ENCODE measurements at places on chromosomes 7 and 10. TPM values are rescaled to one million over a fixed set of nuclear protein-coding genes. Genes with fewer than 3 reads are reported as not detected.
A peak's percentile ranks its signal among the peaks of the same experiment; 100 is the strongest.

DNA sequence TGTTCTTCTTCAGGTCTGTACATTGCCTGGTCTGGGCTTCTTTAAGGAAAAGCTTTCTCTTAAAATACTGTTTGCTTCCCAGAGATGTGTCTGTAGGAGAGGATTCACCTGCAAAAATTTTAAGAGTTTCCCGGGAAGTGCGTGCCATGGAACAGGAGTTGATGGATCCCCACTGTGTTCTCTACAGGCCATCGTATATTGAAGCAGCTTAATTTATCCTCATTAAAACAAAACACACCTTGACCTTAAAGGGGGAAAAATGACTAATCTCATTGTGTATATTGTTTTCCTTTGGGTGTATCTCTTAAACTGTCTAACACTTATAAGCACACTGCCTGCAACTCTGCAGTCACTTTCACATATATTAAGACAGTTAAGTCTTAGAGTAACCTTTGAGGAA, 111.4 kb downstream of the ST7 start:
- DNase-seq, result no peak

- peak; percentile 67 for DNase-seq
Observed at GRCh38 chr7:76291351-76292212, 10.9 kb upstream of the HSPB1 start.

- DNase-seq, result no peak
Observed at GRCh38 chr7:136026209-136026608, 49.0 kb upstream of the MTPN start.

DNA sequence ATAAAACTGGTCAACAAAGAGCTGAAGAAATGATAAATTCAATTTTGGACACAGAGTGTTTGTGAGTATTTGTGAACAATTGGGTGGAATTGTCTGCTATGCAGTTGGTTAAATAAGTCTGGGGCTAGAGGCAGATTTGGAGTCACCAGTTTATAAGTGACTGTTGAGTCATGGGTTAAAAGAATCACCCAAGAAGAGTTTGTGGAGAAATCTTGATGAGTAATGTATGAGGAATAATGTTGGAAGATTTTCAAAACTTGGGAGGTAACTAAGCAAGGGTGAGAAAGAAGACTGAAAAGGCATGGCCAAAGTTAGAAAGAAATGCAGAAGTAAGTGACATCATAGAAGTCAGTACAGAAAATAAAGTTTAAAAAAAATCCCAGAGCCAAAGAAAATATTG, 750.7 kb downstream of the MAGI2 start:
- no peak for DNase-seq

DNA sequence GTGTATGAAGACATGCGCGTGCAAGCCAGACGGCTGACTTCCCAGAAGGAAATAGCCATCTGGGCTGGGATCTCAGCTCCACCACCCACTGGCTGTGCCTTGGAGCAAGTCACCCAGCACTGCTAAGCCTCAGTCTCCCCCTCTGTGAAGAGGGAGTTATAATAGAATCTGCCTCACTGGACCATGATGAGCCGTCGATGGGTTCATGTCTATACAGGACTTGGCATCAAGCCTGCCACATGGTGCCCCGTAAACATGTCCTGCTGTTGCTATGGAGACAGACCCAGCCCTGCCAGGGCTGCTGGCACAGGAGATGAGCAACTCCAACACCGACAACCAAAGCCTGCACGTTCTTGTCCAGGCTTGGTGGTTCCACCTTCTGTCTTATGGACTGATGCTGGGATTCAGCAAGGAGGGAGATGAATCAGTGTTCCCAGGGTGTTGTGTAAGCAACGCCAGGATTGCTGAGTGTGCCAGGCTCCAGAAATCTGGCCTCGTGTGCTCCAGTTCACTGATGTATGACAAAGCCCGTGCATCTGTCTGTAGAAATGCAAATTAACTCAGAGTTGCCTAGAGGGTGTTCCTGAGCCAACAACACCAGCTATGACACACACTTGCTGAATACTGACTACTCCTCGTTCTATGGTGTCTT, 5.6 kb downstream of the GPR15LG start:
- DNase-seq, result no peak

GRCh38 chr10:93718937-93719725, 16.7 kb upstream of the FRA10AC1 start:
- no peak for DNase-seq

GRCh38 chr7:121446526-121446925, 50.4 kb upstream of the FAM3C start:
- DNase-seq, result no peak

GRCh38 chr10:30366829-30367228, 17.8 kb upstream of the MTPAP start:
- no peak for DNase-seq

GRCh38 chr10:5581670-5582566, 57.2 kb downstream of the CALML3 start:
- no peak for DNase-seq

- no peak for DNase-seq
Observed at GRCh38 chr10:119290301-119291048, 83.1 kb downstream of the GRK5 start.

GRCh38 chr7:33066771-33067170, 4.2 kb upstream of the NT5C3A start:
- DNase-seq, result no peak

- no peak for DNase-seq
Observed at GRCh38 chr7:116165717-116166116, 44.6 kb upstream of the TES start.

- no peak for DNase-seq
Observed at GRCh38 chr10:3668276-3668965, 116.6 kb downstream of the KLF6 start.

GRCh38 chr7:79709574-79710409, 256.3 kb upstream of the MAGI2 start:
- DNase-seq, result no peak

DNA sequence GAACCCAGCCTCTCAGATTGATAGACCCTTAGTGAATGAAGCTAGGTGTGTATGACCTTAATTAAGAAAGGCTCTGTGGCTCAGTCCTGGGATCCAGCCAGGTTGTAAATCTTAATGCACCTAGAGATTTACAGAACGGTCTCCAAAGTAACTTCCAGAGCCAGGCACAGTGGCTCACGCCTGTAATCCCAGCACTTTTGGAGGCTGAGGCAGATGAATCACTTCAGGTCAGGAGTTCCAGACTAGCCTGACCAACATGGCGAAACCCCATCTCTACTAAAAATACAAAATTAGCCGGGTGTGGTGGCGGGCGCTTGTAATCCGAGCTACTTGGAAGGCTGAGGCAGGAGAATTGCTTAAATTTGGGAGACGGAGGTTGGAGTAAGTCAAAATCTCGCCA, 24.3 kb downstream of the CALHM2 start:
- DNase-seq, result no peak

- no peak for DNase-seq
Observed at GRCh38 chr7:17709127-17709526, 231.2 kb downstream of the SNX13 start.

DNA sequence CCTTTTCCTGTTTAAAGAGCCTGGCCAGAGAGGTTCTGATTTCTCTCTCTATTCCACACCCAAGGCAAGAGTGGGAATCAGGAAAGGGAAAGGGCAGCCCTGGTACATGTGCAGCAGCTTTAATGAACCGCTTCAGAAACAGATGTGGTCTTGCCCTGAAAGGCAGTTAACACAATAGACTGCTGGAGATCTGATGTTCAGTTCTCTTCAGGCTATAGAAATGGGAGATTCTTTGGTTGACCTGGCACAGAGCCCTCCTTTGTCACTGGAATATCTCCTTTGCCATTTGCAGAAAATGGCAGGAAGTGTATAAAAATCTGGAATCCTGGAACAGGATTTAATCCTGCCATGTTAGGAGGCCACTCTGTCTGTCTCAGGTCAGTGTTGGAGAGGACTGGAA, 36.3 kb upstream of the EXOC6 start:
- DNase-seq, result no peak

DNA sequence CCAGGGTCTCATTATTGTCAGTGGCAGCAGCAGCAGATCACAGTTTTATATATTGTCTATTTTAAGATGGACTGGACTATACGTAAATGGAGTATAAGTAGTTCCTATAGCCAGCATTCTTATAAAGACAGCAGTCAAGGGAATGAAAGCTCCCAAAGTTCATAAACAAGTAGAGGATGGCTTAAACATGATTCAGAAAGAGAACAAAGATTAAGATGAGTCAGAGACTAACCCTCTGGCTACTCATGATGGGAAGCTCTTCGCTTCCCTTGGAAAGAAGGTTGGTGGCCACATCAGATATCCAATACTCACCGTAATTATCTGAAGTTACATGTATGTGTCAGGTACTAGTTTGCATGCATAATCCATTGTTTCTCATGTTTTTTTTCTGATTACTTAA, 277.0 kb downstream of the INHBA start:
- no peak for DNase-seq

- no peak for DNase-seq
Observed at GRCh38 chr7:118109607-118110006, 74.4 kb upstream of the LSM8 start.

- no peak for DNase-seq
Observed at GRCh38 chr10:10730471-10731043, 287.1 kb upstream of the CELF2 start.

DNA sequence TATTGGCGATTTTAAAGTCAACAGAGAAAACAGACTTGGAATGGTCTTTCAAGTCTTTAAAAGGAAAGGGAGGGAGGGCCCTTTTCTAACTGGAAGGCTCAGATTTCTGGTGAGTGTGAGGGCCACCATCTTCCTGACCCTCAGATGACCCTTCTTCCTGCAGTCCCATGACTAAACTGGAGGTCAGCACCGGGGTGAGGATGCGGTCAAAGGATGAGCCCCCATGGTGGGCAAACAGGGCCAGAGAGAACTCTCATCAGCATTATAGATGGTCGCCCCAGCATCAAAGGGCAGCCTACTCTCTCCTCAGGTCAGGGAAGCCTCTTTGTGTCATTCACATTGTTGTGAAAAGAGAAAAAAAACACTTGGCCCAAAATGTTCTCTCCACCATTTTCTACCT, 219.2 kb downstream of the LRMDA start:
- DNase-seq, result no peak

DNA sequence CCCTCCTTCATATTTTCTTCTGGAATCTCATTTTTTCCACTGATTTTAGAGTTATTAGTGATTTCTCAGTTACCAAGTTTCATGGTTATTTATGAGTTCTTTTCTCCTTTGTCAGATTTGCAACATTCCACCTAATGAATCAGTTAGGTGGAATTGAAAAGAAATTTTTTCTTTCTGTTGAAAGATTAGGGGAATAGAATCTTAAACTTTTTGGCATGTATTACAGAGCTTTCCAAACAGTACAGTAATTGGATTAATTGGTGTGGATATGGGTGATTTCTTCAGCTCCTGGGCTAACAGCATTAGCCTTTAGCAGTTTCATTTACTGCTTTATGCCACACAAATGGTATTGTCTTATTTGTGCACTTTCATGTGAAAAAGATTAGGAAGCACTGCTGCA, 17.0 kb downstream of the STAM start:
- no peak for DNase-seq

Gene COL26A1
- 1.5 TPM for polyA plus RNA-seq

Gene OAT
- 57.2 TPM for polyA plus RNA-seq

Gene PRKCQ
- 16.3 TPM for polyA plus RNA-seq

Gene NCF1
- polyA plus RNA-seq, result 2.2 TPM

Gene TMEM130
- 3.9 TPM for polyA plus RNA-seq

Gene VIPR2
- polyA plus RNA-seq, result 9.4 TPM

Gene FAM131B
- 1.5 TPM for polyA plus RNA-seq

Gene UCN3
- polyA plus RNA-seq, result not detected
